ENCODE measurements at places on chromosomes 5 and 9.

DNA sequence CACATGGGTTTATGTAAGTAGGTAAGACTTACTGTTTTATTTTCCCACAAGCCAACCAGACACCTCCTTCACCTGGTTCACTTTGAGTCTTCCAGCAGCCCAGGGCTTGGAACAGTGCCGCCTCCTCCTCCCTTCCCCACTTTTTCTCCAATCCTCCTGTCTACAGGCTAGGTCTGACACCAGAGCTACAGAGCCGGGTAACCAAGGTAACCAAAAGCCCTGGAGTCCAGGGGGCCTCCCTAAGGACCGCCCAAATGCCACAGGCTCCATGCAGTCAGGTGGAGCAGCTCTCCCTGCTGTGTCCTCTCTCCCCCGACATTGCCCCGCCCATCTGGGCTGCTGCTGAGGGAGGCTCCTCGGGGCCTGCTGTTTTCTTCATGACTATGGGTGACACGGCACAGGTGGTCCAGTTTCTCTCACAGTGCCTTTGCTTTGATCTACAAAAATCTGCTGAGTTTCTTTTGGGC lies 138.0 kb upstream of the EFNA5 start:
- DNase-seq: no peak

- DNase-seq: peak; percentile 63
Observed at GRCh38 chr9:113957821-113958341, 81.8 kb downstream of the ZNF618 start.

- DNase-seq: no peak
Observed at GRCh38 chr5:65213921-65214525, 267.7 kb downstream of the ADAMTS6 start.

- no peak for DNase-seq
Observed at GRCh38 chr5:1368236-1368635, 23.3 kb upstream of the CLPTM1L start.

DNA sequence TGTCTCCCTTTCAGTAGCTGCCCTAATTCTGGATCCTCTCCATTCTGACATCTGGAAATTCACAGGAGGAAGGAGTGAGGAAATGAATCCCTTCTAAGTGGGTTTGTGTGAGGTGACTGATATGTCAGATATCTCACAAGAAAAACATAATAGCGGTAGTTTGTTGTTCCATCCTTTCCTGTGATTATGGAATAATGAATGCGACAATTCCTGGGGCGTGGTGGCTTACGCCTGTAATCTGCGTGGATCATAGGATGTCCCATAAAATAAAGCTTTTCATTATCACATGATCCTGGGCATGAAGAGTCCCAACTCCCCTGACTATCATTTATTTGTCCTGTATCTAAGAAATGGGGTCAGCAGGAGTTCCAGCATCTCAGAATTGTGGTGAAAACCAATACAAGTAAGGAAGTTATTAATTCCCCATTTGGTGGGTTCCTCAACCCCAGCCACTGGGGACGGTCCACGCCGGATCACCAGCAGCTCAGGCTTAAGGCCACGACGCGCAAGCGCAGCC lies 375 bp upstream of the C5orf24 start:
- no peak for DNase-seq

- DNase-seq: no peak
Observed at GRCh38 chr5:144036476-144036875, 134.0 kb downstream of the YIPF5 start.

DNA sequence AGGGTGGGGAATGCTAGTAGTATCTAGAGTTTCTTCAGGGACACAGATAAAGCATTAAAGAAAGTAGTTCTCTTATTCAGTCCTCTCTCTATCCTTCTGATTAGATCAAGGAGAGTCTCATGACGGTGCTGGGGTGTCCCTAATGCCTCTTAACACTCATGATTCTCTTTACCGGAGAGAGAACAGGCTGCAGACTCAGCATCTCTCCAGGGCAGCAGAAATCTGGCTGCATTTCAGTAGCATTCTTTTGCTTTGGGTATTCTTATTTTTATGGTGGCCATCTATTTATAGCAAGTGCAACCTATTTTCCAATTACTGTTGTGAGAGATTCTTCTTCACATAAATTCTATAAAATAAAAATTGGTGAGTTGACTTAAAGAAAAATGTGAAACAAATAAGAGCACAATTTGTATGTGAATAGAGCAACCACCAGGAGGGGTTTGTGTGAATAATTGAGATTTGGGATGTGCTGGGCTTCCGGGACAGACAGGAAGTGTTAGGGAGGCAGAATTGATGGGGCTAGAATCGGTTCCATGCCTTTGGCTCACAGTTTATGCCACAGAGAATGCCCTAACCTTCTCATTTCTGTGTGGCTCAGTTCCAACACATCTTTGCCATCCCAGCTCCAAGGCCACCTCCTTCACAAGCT lies 23.8 kb upstream of the BOD1 start:
- DNase-seq: no peak

- DNase-seq: no peak
Observed at GRCh38 chr5:146645342-146645741, 129.4 kb upstream of the GPR151 start.

DNA sequence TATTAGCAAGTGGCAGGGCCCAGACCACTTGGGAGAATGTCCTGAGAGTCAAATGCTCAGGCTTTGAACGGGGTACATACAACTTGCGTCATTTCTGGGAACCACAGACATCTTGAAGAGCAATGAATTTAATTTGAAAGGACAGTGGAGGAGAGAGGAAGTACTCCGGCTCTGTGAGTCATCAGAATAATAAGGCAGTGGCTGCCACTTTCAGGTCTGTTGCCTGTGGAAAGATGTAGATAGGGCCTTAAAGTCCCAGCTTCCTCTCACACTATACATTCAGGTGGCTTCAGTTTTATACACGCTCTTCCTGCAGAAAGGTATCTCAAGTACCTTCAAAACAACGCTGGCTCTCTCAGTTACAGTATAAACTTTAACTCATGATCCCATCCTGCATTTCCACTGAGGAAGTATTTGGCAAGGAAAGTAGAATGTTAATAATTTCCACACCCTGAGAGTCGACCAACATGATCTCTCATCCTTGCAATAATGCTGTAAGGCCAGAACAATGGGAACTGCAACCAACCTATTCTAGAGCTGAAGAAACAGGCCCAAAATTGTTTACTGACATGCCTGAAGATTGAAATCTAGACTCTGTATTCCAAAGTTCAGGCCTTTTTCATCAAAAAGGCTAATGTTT lies 6.8 kb upstream of the PRUNE2 start:
- DNase-seq: no peak

GRCh38 chr9:122821278-122821943 lies 7.0 kb downstream of the PDCL start:
- no peak for DNase-seq

- DNase-seq: no peak
Observed at GRCh38 chr9:110559869-110560268, 19.7 kb downstream of the SVEP1 start.

- DNase-seq: no peak
Observed at GRCh38 chr9:122394265-122395125, 23.7 kb downstream of the PTGS1 start.

DNA sequence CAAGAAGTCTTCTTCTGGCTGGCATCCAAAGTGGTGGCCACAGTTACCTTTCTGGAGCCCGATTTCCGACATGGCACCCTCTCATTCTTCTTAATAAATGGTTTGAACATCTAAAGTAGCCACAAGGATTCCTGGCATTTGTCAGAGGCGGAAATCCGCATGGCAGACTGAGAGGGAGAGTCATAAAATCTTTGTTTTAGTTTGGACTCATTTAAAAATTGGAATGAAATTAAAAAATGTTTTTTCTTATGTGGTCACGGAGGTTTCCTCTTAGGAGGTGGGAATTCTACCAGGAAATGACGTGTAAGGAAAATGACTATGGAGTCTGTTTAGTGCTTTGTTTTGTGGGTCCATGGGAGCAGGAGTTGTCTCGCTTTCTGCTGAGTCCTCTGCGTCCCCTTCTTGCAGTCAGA lies 133.0 kb upstream of the PTCH1 start:
- no peak for DNase-seq

GRCh38 chr5:142316051-142316450 lies 8.8 kb downstream of the SPRY4 start:
- no peak for DNase-seq

DNA sequence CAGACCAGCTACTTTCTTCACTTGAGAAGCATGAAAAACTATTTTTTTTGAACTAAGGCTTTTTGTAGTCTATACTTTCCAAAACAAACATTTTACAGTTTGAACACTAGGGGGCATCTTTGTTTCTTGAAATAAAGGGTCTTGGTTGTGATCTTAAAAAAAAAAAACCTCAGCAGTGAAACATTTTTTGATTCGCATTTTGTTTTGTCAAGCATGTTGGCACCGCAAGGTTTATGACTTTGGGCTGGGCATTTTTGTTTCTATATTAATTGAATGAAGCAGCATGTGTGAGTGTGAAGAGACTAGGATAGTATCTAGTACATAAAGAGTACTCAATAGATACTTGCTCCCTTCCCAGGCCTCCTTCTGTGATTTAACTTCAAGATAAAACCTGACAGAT lies 31.6 kb upstream of the ACOT12 start:
- no peak for DNase-seq

GRCh38 chr5:1706428-1706827 lies 93.2 kb downstream of the MRPL36 start:
- DNase-seq: no peak

DNA sequence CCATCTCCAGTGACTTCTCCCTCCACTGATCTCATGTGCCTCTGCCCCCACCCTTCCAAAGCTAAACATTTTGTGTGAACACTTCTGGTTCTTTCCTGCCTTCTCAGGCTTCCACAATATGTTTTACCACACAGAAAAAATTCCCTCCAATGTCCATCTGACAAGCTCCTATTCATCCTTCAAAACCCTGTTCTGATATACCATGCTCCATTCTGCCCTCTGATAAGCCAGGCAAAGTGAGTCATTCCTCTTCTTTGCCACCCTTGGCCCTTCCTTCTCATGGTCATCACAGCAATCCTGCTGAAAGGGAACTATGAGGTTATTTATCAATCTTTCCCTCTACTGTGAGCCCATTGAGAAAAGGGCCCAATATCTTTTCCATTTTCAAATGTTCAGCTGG lies 97.6 kb downstream of the BARX1 start:
- no peak for DNase-seq

GRCh38 chr5:133816791-133817190 lies 151.6 kb downstream of the C5orf15 start:
- no peak for DNase-seq

DNA sequence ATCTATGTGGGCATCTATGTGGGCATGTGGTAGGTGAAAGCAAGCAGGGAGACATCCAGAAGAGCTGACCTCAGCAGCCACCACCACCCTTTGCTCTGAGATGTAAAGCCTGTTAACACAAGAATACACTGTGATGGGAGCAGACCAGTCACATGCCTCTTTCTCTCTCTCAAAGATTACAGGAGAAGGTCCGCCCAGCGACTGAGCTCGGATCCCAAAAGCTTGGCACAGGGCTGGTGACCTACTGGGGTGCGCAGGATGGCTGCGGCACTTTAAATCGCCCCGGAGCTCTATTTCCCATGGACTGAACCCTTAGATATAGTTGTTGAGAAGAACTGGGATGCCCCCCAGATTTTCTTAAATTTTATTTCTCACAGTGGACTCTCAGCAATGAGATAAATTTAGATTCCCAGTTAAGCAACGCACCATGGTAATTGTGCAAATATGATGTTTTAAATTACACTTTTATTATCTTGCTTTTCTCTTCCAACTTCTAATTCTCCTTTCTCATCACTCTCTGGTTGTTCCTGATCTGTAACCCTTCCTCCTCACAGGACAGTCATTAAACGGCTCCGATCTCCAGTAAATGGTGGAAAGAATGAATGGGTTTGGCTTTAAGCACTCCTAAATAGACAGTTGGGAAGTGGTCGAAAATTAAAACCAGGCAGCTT lies 37.7 kb upstream of the ICE1 start:
- no peak for DNase-seq

DNA sequence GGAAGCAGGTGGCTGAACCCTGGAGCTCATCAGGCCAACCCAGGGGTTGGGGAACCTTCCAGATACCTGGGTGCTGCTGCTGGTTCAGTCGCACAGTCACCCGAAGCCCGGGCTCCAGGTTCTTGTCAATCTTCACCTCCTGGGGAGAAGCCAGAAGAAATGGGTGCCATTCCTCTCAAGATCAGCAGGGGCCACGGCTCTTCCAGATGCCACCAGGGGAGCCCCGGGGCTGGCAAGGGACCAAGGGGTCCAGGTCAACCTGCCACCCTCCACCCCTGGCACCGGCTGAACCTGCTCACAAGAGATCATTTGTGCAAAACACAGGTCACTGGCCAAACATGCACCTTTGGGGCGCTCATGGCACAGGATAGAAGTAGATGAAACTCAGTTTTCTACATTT lies 4.7 kb downstream of the SPOUT1 start:
- no peak for DNase-seq

DNA sequence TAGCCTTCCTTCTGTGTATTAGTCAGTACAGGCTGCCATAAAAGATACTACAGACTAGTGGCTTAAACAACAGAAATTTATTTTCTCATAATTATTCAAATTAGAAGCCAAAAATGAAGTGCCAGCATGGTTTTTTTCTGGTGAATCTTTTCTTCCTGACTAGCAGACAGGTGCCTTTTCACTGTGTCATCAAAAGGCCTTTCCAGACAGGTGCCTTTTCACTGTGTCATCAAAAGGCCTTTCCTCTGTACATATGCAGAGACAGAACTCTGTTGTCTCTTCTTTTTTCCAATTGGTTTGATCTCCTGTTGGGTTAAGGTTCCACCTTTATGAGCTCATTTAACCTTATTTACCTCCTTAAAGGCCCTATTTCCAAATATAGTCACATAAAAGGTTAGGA lies 599.9 kb downstream of the ISL1 start:
- DNase-seq: no peak

- DNase-seq: no peak
Observed at GRCh38 chr5:122035913-122036312, 42.1 kb downstream of the LOX start.

- no peak for DNase-seq
Observed at GRCh38 chr5:76818844-76819831, at the start of gene F2RL1. F2RL1 (plus strand) TSS chr5:76819030; CDS start chr5:76819183, 153 bp downstream.

DNA sequence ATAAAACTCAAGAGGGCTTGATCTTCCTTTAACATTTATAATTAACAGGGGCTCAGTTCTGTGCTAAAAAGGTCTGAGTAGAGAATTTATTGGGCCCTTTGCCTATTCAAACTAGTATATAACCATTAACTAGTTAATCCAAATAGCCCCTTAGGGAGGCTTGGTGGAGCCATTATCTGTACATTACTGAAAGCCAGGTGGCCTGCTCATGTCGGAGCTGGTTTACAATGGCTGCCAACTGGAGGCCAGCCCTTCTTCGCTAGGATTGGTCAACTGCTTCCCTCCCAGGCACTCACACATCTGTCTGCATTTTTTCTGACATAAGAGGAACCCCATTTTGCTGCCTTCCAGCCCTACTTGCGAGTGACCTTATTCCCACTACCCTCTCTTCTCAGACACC lies 30.4 kb upstream of the NDFIP1 start:
- no peak for DNase-seq

DNA sequence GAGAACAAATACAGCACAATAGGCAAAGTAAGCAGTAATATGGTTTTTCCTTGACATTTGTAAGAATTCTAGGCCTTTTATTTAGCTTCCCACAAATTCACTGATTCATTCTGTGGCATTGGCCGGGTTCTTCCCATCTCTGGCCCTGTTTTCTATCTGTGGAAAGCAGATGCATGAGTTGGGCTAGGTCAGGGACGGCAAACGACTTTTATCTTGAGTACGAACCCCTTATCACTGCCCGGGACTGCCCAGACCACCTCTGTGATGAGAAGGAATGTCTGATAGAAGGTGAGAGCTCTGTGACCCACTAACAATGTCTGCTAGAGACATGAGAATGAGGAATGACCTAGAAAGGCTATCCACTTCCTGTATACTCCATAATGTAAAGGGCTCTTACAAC lies 35.4 kb upstream of the ADAM19 start:
- no peak for DNase-seq

- no peak for DNase-seq
Observed at GRCh38 chr9:79663878-79664277, 92.1 kb downstream of the TLE4 start.
